ENCODE measurements at places on chromosomes 2 and 18. TPM values are rescaled to one million over a fixed set of nuclear protein-coding genes. Genes with fewer than 3 reads are reported as not detected.

GRCh38 chr2:217934321-217935131, 68.3 kb downstream of the TNS1 start:
- no peak for DNase-seq

Gene SLC19A3
- 0.03 TPM for total RNA-seq

Gene SERPINB3
- total RNA-seq = not detected

GRCh38 chr2:234977228-234977679, 25.4 kb downstream of the SH3BP4 start:
- DNase-seq = no peak

GRCh38 chr2:1515986-1516797, 102.9 kb downstream of the TPO start:
- DNase-seq = no peak

Gene CREG2
- total RNA-seq = not detected
